ENCODE measurements at places on chromosomes 1 and 21.

- no peak for DNase-seq
These were observed 5.7 kb downstream of the PADI4 start for GRCh38 chr1:17313530-17314309.

- DNase-seq = no peak
These were observed 213.7 kb downstream of the LRRC40 start for GRCh38 chr1:69991644-69992043.

GRCh38 chr1:205523261-205523890, 18.9 kb downstream of the CDK18 start:
- no peak for DNase-seq

- no peak for DNase-seq
These were observed 13.0 kb upstream of the LRP8 start for GRCh38 chr1:53340660-53341520.

DNA sequence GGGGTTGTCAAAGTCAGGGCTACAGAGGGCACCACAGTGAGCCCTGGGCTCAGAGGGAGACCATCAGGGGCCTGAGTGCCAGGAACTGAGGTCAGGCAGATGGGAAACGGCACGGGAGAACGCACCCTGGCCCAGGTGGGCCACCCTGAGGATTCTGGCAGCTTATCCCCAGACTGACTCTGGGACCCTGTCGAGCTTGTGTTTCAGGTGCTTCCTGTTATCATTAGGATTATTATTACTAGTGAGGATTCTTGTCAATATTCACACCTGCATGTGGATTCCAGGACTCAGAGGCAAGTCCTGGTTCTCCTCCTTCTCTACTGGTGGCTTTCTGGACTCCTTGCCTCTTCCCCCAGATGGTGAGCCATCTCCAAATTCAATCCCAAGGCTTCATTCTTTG, 15.2 kb downstream of the VSIG8 start:
- DNase-seq = no peak

DNA sequence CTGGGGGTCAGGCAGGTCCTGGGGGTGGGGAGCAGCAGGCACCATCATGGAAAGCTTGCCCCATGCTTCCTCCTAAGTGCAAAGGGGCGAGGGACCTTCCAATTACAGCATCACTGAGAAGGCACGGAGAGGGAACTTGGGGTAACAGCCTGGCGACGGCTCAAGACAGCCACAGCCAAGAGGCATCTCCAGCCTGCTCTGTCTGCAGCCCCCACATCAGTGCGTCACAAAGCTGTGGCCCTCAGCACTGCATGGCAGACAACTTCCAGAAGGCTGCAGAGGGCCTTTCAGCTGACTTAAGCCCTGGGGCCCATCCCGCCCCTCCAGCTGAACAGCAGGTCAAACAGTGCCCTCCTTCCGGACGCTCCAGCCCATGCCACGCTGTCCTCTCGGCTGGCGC, 13.2 kb upstream of the GPR153 start:
- DNase-seq = no peak

Data from activated CD4-positive, alpha-beta T cell treated with anti-CD3 and anti-CD28 coated beads, Interleukin-2, amount 50 U/mL, for 1 hour (primary cell).